ENCODE measurements at places on chromosomes 5 and 9. TPM values are rescaled to one million over a fixed set of nuclear protein-coding genes. Genes with fewer than 3 reads are reported as not detected.

DNA sequence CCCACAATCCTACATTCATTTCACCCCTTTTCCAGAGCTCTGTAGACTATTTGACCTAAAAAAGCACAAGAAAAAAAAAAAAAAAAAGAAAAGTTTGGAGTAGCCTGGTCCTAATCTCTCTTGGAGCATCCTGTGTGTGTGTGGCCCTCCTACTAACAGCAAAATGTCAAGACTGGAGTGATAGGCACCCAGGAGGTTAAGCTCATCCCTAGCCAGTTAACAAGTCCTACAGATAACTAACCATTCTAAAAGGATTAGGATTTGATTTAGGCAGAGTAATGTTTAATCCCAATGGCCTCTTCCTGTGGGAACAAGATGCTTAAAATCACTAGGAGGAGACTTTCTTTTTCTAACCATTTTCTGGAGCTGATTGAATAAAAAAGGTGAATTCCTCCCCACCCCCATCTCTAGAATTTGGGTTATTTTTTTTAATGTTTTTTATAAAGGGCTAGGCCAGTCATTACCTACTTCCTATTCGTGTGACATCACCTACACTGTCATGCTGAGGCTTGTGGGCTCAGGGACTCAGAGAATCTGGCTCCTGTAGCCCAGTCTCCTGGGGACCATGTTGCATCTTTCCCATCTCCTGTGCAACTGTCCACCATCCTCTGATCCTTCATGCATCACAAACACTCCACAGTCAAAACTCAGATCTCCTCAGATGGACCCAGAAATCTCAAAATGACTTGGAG is 43.2 kb upstream of the NR3C1 start:
- no peak for DNase-seq

Gene SLC45A2
- total RNA-seq: not detected

Gene ADGRD2
- 0.23 TPM for total RNA-seq

GRCh38 chr5:173625673-173626504 is 9.4 kb upstream of the BOD1 start:
- DNase-seq: no peak

Gene PCDHGA6
- total RNA-seq: 0.46 TPM
